ENCODE measurements at places on chromosomes 13 and 19.

DNA sequence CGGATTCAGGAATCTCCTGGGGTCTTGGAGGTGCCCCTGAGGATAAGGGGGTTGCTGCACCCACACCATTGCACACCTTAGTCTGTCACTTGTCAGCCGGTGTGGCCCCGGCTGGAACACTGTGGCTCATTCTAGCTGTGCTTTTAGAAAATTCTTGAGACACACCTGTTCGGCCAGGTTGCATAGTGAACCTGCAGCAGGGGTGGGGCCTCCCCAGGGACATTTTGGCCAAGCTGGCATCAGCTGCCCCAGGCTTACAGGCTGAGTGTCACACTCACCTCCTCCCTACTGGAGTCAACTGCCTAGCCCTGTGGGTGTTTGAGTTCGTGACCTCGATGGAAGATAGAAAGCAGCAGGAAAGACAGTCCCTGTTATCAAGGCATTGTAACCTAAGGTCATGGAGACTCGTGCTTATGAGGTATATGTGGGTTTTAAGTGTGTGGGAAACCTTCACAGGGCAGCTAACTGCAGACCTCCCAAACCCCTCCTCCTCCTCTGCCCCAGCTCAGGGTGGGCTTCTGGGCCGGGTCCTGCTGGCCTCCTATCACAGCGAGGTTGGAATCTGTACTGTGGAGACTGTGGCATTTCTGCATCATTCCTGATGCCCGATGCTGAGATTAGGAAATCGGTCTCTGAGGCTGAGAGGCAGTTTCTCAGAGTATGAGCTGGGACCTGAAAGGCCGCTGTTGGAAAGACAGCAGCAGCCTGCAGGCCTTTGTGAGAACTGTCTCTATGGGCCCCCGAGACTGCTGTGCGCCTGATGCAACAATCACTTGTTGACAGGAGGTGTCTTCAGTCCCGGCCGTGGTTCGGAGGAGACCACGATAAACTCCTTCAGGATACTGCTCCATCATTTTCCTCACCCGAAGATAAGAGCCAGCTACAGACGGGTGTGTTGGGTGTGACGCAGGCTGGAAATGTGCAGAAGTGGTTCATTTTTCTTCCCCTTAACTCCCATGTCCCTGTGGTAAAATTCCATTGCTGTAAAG, 72.2 kb downstream of the ATP11A start:
- DNase-seq = peak; percentile 18

- DNase-seq = peak; percentile 86
Measured at GRCh38 chr19:4844348-4845179, 13.1 kb upstream of the TICAM1 start.

- peak; percentile 80 for DNase-seq
Measured at GRCh38 chr13:112942689-112943308, 26.2 kb upstream of the MCF2L start.

DNA sequence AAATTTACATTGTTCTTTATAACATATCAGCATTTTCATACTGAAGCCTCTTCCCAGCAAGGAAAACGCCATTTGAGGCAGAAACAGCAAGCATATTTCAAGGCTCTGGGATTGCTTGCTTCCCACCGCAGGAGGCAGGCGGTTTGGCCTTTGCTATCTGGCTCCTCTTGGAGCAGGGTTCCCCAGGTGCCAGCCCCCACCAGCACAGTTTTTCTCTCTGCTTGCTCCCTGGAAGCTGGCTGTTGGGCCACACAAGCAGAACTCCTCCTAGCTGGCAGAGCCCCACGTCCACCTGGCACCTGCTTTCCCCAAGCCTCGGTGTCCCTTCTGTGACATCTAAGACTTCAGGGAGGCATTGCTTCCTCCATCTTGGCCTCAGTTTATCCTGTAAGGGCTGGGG, 16.7 kb downstream of the GATAD2A start:
- DNase-seq = no peak

GRCh38 chr19:16078759-16079707, 2.7 kb downstream of the TPM4 start:
- DNase-seq = peak; percentile 98

DNA sequence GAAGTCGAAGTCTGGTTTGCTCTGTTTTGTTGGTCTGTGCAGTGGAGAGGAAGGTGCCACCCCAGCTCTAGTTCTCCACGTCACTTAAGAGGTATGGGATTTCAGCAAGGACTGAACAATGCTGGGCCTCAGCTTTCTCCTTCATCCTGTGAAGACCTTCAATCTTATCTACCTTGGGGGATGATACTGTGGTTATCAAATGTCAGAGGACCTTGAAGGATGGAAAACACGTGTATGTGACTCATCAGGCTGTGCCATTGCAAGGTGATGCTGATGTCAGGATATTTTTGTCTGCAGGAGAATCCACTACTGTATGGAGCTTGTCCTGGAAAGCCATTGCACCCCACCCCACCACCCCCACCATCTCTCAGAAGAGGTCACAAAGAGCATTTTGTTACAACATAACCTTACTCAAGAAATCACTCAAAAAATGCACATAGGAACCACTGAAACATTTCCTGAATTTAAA, 81.4 kb upstream of the UQCRFS1 start:
- DNase-seq = no peak

DNA sequence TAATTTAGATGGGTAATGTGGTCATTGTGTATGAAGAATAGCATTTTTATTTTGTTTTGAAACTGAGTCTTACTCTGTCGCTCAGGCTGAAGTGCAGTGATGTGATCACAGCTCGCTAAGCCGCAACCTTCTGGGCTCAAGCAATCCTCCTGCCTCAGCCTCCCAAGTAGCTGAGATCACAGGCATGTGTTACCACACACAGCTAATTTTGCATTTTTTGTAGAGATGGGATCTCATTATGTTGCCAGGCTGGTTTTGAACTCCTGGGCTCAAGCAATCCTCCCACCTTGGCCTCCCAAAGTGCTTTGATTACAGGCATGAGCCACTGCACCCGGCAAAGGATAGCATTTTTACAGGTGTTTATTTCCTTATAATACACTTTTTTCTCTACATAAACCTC, 36.6 kb downstream of the SERTM1 start:
- no peak for DNase-seq

- DNase-seq = peak; percentile 66
Measured at GRCh38 chr19:17830567-17831418, 9.5 kb upstream of the INSL3 start.

- DNase-seq = no peak
Measured at GRCh38 chr19:5907241-5907640, 2.6 kb downstream of the VMAC start.

- DNase-seq = no peak
Measured at GRCh38 chr13:105338773-105339172, 1196.7 kb downstream of the EFNB2 start.

DNA sequence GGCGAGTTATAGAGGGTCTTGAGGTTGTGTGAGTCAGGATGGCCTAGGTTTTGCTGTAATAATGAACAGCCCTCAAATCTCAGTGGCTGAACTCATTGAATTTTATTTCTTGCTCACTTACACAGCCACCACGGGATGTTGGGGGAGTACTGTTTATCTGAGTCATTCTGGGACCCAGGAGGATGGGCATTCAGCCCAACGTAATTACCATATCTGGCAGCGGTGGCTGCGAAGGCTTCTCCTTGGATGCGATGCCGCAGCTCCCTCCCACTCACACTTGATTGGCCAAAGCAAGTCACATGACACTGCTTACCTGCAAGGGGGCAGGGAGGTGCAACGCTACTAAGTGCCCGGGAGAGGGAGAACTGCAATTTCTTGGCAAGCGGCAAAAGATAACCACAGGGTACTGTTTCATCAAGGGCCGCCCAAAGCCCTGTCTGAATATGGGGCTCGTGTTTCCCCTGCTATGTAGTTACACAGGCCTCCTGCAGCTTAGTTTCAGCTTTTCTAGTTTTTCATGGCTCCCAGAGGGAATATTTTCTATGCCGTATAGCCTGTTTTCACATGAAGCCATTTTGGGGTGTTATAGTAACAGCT, 19.9 kb downstream of the ZSWIM9 start:
- no peak for DNase-seq

GRCh38 chr19:49217382-49217781, 59.8 kb downstream of the TRPM4 start:
- DNase-seq = no peak

GRCh38 chr13:21326155-21327031, 132.7 kb downstream of the ZDHHC20 start:
- peak; percentile 24 for DNase-seq

DNA sequence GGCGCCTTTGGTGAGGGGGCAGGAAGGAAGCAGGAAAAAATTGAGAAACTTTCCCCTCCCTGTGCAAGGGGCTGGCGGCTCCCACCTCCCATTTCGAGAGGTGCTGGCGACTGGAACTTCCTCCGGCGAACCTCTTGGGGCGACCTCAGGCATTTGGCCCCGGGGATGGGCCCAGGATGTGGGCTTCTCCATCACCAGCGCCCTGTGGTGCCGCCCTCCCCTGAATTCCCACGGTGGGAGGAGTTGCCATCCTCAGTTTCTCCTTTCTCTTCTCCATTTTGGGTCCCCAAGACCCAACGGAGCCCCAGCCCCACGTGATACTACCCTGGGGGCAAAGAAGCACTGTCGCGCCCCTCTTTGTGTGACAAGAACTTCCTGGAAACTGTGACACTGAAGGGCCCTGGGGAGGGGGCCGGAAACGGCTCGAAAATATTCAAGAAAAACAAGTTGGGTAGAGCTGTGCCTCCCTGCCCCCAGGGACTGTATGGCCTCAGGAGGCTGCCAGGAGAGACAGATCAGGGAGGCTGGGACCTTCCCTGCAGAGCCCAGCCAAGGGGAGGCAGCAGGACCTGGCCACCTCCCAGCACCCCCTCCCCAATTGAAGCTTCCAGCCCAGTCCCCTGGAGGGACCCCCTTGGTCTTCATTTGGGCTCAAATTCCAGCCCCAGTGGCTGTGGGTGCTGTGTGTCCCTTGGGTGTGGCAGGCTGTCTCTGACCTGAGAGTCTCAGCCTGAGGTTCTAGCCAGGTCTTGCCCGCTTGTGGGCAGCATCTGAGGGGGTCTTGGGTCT, 16.2 kb upstream of the AP1M2 start:
- no peak for DNase-seq

- DNase-seq = no peak
Measured at GRCh38 chr13:109212650-109213049, 573.7 kb downstream of the IRS2 start.

DNA sequence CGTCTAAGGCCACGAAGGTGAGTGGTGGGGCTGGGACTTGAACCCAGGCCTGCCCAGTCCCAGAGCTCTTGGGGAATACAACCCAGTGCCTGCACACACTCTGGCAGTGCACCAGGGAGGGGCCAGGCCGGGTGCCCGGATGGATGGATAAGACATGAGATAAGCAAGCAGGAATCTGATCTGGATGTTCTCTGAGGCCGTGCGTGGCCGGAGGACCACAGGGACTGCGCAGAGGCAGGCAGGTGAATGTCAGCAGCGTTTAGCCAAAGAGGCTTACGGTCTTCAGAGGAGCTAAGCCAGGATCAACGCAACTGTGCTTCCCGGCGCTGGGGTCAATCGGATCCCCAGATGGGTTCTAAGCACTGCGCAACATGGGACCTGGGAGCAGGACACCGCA, 1.5 kb downstream of the ZNF787 start:
- no peak for DNase-seq

GRCh38 chr19:18776736-18777135, 14.4 kb downstream of the COMP start:
- no peak for DNase-seq

DNA sequence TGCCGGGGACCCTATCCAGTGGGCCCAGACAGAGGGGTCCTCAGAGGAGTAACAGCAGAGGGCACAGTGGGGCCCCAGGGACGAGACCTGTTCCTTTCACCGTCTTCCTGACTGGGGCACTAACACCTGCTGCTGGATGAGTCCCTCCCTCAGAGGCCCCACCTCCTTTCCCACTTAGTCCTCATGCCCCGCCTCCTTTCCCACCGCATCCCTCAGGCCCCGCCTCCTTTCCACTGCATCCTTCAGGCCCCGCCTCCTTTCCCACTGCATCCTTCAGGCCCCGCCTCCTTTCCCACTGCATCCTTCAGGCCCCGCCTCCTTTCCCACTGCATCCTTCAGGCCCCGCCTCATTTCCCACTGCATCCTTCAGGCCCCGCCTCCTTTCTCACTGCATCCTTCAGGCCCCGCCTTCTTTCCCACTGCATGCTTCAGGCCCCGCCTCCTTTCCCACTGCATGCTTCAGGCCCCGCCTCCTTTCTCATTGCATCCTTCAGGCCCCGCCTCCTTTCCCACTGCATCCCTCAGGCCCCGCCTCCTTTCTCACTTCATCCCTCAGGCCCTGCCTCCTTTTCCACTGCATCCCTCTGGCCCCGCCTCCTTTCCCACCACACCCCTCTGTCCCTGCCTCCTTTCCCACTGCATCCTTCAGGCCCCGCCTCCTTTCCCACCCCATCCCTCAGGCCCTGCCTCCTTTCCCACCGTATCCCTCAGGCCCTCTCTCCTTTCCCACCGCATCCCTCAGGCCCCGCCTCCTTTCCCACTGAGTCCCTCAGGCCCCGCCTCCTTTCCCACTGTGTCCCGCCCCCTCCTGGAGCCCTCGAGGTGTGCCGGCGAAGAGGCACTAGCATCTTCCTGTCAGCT, 6.7 kb downstream of the SPPL2B start:
- DNase-seq = no peak

GRCh38 chr13:23995283-23996073, 98.2 kb upstream of the C1QTNF9B start:
- DNase-seq = no peak

DNA sequence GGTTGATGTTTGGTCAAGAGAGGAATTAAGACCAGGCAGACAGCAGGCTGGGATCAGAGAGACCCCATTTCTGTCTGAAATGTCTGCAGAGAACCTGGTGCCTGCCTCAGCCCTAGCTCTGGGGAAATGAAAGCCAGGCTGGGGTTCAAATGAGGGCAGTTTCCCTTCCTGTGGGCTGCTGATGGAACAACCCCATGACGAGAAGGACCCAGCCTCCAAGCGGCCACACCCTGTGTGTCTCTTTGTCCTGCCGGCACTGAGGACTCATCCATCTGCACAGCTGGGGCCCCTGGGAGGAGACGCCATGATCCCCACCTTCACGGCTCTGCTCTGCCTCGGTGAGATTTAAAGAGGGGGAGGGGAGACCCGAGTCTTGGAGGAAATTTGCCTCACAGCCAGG, at the start of gene LILRB4:
LILRB4 (plus strand) TSS at position 256 of the 400 bp plus-strand sequence; CDS start at position 305, 49 bp downstream.
- no peak for DNase-seq

DNA sequence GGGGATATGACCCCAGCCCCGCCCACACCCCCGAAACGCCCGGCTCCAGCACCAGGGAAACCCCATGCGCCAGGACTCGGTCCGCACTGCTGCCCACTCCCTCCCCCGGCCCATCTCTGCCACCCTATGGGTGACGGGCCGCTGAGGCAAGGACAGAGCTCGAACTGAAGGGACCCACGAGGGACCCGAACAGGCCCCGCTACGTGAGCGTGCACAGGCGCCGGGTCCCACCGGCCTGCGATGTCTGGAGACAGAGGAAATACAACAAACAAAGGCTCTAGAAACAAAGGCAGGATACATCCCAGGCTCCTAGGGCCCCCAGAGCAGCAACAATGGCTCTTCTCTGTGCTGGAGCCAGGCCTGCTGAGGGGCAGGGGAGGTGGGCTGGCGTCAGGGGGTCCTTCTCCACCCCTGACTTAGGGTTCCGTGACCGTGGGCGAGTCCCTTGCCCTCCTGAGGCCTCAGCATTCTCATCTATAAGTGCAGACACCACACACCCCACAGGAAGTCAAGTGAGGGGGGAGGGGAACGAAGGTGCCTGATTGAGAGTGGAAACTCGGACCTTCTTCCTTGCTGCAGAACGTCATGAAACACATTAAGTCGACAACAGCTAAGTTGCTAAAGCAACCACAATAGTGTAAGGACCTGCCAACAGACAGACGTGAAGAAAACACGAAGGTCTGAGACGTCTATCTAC, 3.1 kb downstream of the ABHD17A start:
- no peak for DNase-seq

- DNase-seq = no peak
Measured at GRCh38 chr13:40777166-40777808, 6.3 kb upstream of the MRPS31 start.
